ENCODE measurements at places on chromosomes 2 and 18.

DNA sequence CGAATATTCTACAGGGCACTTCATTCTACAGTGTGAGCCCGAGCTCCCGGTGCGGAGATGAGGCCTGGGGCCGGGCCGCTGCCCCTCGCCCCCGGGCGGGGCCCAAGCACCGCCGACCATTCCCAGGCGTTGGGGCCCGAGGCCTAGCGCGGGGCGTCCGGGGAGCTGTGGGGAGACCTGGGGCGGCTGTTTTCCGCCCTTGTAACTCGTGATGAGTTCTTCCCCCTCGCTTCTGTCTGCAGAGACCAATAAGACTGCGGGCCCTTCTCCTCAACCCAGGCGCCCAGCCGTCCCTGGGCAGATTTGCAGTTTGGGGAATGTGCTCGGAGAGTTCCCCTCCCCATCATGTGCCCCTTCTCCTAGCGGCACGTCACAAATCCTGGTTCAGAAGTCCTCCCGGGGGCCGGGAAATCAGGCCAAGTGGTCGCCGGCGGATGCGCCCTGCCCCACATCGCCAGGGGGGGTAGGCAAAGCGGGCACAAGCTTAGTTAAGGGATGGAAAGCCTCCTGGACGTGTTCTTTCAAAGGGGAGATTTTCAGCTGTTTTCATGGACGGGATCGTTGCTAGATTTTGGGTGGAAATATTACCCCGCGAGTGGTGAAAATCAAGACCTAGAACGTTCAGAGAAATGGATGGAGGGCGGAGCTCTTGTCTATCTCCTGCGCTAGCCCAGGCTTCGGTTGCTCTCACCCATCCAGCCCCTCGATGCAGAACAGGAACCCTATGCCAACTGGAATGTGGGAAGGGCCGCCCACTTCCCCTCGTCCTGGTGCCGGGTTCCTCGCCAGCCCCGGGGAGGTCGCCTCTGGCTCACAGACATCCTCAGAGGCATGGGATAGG lies 18.8 kb upstream of the HAAO start:
- DNase-seq = peak; percentile 73

DNA sequence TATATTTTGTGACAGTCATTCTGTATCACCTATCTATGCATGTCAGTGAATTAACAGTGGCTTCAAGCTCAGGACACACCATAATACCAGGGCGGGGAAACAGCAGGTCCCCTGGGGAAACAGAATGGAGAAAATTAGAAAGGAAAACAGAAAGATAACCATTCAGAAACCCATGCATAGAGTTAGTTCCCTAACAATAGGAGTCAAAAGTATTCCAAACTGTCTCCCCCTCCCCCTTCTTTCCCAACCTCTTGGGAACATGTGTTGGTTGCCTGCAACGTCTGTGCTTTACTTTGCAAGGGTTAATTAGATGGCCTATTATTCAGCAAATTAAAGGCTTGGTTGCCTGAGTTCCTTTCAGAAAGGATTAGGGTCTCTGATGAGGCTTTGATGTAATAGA lies 176.4 kb downstream of the MYO3B start:
- DNase-seq = no peak

DNA sequence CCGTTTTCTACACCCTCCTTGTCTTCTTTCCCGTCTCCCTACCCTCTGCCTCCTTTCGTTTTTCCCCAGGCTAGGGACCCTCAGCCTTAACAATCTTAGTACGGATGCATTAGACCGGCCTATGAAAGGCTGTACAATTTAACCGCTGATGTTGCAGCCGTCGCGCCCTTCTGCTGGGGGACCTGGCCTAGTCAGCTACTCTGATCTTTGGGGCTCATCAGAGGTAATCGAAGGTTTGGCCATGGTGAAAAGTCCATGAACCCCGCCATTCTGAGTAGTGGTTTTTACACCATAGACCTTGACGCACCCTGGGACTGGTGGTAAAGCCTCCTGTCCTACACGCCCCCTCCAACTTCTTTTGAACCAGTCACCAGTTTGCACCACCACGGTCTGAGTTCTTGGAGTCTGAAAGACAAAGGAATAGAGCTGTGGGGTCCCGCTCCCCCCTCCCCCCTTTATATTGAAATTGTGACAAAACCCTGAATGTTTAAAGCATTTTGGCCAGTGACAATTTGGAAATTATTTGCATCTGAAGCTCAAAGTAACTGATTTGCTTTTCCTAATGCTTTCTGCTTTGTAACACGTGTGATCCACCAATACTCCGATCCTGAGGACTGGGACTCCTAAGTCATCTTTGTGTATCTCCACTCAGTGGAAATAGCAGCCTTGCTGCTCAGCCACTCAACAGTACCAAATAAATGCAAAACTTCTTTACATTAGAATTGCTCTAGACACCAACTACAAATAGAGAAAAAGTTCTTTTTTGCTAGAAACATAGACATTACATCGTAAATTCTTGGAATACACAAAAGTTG lies 642 bp upstream of the SRSF7 start:
- peak; percentile 39 for DNase-seq

DNA sequence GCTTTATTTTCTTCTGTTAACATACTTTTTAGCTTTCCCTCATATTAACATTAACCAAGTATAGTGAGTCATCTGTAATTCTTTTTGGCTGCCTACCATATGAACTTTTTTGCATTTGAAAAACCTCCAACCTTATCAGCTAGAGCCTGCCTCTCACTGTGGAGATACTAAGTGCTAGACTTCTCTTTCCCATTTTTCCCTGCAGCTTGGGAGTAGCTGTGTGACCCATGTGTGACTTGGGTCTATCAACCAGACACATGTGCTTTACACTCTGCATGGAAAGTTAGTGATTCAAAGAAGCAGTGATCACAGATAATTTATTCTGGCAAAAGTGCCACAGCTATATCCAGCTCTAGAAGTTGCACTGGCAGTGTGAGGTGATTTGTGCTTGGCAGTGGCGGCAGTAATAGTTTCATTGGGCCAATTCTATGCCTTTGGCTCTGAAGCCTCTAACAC lies 36.3 kb downstream of the PREPL start:
- DNase-seq = peak; percentile 26

DNA sequence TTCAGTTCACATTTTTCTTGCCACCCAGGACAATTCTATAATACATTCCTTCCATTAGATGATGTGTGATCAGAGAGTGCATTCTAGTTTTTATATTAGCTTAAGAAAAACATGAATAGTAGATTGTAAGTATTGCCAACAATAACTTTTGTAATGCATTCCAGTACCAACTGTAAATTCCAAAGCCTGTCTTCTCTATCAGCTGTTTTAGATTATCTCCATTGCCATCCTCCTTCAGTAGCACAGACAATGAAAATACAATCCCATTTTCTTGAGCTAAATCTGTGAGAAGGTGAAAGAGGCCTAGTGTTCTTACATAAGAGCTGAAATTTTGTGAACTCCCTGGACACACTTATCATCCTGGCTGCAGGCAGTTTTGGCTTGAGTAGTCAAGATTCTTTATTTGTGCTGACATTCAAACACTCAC lies 103.9 kb downstream of the CCBE1 start:
- no peak for DNase-seq

DNA sequence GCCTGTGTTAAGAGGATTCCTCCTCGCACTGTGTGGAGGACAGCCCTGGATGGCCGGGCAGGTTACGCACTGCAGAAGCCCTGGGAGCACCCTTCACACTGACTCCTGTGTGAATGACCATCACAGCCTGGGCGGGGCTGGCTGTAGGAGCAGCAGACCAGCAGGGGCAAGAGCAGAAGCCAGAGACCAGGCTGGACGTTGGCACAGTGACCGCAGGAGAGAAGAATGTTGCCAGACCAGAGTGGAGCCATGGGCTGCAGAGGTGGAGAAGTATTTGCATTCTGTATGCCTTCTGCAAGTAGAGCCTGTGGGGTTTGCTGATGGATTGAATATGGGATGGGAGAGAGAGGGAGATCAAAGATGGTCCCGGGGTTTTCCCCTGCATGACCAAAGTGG lies 23.1 kb downstream of the LRRFIP1 start:
- no peak for DNase-seq

GRCh38 chr2:179447839-179448447 lies 183.3 kb upstream of the SESTD1 start:
- no peak for DNase-seq

Measured in left cardiac atrium (tissue), 4 donors.